ENCODE measurements at places on chromosomes 7 and 10.
A peak's percentile ranks its signal among the peaks of the same experiment; 100 is the strongest.

DNA sequence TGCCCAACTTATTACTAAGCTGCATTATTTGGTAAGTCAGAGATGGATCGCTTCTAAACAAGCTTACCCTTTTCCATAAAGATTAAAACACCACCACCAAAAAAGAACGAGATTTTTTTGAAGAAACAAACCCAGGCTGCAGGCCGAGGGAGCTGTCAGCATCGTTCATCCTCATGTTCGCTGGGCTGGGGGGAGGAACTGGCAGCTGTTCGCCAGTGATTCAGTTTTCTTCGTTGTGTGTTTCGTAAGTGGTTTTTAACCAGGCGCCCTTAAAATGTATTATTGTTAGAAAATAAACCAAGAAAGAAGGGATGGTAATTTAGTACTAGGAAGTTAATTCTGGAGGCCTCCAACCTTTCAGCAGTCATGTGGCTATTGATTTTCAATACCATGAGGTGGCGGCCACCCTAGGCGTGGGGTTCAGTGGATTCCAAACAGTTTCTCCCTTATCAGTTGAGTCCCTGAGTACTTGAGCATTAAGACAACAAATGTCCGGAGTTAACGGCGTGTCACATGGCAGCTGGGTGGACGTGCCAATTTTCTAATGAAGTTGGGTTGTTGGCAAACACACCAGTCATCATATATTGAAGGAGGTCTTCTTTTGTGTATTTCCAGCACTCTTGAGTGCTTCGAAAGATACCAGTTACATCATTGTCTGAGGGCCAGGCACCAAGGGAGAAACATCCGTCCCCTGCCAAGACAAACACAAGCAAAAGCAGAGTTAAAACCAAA, 173.2 kb downstream of the EBF3 start:
- DNase-seq = no peak

- DNase-seq = no peak
Measured at GRCh38 chr7:68730964-68731363, 867.3 kb upstream of the AUTS2 start.

DNA sequence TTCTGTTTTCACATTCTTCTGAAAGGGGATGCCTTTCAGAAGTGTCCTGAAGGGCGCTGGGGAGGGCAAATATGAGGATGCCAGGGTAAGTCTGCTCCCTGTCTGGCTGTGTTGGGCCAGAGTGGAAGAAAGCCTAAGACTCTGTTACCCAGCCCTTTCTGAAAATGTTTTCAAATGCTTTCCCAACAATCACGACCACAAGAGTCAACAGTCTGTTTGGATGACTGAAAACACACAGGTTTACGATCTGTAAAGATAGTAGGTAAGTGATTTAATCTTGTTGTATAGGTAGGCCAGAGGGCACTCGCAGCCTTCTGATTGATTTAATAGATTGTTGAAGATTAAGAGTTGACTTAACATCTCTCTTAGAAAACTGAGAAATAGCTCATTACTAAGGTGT, 13.2 kb downstream of the SGPL1 start:
- DNase-seq = no peak

DNA sequence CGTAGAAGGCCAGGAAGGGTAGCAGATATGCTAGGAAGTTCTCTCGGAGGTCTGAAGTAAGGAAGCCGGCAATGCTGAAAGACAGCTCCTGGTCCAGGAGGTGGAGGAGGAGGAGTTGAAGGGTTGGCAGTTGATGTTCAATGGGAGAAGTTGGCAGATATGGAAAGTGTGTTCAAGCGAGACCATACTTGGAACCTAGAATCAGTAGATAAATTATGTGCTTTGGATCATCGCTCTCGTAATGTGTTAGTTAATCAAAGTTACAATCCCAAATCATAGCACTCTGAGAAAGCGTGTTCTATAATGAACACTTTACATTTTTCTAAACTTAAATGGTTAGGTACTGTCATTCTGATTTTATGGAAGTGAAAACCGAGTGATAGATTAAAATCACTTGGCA, 152.9 kb downstream of the CELF2 start:
- DNase-seq = no peak

DNA sequence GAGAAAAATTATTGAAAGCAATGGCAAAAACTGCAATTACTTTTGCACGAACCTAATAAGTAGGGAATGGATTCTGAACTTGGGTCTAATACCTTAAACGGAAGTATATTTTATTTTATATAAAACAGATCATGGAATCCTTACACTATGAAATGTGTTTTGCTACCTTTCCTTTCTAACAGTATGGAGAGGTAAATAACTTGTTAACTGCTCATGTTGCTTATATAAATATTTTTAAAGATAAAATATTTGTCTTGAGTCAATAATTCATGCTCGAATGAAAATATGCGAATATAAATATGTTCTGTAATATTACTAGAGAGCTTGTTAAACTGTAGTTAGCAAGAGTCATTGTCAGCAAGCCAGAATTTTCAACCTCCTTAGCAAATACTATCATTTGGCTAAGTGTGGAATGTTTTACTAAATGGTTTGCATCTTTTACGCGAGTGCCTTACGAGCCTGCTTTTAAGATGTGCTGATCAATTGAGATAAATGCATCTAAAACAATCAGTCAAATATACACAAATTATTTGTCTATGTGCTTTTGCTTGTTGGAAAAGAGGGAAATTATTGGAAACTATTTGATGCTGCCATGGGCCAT, 5.9 kb downstream of the GNAT3 start:
- no peak for DNase-seq

- DNase-seq = no peak
Measured at GRCh38 chr7:133961724-133962123, 165.4 kb upstream of the LRGUK start.

GRCh38 chr7:101538596-101539459, 90.3 kb downstream of the MYL10 start:
- peak; percentile 74 for DNase-seq

DNA sequence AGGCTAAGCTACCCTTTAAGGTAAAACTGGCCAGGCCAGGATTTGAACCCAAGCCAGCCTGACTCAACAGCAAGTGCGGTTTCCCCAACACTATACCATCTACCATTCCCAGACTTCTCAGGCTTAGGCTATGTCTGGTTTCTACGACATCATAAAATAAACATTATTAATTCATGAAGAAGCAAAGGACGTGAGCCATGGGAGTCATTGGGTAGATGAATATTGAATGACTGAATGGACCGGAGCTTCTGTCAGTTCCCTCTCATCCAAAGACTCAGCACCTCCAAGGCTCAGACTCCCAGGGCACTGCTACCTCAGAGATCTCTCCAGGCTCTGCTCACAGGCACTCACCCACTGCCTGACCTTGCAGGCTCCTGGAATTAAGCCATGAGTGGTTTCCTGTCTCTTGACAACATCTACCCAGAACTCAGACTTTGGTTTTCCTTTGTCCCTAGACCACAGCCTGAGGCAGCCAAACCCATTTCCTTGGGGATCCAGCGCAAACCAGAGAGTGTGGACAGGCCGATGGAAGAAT, 64.6 kb upstream of the STEAP1B start:
- no peak for DNase-seq

GRCh38 chr10:110013630-110014293, 6.0 kb downstream of the ADD3 start:
- no peak for DNase-seq

DNA sequence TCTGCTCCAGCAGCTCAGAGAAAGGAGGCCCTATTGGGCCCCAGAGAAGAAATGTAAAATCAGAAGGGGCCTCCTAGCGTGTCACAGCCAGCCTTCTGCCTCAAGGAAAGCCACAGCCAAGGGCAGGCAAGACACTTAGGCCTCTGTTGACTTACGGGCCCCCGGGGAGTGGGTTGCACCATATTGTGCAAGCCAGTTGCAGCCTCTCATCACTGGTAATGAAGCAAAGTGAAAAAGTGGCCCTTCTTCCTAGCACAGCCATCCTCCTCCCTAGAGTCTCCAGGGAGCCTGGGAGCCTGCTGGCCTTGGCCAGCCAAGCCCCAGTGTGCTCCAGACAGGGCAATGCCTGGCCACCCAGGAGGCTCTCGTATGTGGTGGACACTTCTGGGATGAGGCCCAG, 56.2 kb upstream of the GDF10 start:
- no peak for DNase-seq

- no peak for DNase-seq
Measured at GRCh38 chr10:67225226-67225625, 299.4 kb downstream of the LRRTM3 start.

- DNase-seq = no peak
Measured at GRCh38 chr10:32982293-32982709, 24.3 kb upstream of the ITGB1 start.

DNA sequence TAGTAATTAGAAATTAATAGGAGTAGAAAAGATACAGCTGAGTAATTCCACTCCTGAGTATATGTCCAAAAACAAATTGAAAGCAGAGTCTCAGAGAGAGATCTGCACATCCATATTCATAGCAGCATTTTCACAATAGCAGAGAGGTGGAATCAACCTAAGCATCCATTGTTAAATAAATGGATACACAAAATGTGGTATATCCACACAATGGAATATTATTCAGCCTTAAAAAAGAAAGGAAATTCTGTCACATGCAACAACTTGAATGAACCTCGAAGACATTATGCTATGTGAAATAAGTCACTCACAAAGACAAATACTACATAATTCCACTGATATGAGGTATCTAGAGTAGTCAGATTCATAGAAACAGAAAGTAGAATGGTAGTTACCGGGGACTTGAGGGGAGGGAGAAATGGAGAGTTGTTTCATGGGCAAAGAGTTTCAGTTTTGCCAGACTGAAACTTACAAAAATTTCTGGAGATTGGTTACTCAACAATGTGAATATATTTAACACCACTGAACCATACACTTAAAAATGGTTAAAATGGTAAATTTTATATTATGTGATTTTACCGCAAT, 18.4 kb downstream of the VTI1A start:
- no peak for DNase-seq

DNA sequence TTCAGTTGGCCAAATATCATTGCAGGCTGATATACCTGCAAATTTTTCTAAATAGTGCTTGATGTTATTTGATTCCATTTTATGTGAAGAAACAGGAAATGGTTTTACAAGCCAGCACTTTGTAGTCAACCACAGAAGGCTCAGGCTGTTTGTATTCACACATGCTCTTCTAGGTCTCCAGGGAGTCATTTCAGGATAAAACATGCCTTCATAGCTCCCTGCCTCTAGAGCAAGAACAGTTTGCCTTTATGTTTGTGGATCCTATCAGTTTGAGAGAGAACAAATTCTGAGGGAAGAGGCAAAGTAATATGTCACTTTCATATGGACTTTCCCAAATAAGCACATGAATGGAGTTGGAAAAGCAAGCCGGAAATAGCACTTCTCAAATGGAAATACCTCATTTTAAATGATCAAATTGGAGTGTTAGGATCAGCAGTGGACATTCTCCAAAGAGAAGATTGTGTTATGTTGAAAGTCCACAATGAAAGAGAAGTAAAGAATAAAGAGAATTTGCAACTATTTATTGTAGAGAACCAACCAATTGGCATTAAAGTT, 277.6 kb downstream of the KCND2 start:
- DNase-seq = no peak
